LHCN-M2 (cell line): ENCODE measurements at places on chromosomes 3 and 15.
A peak's percentile ranks its signal among the peaks of the same experiment; 100 is the strongest.

DNA sequence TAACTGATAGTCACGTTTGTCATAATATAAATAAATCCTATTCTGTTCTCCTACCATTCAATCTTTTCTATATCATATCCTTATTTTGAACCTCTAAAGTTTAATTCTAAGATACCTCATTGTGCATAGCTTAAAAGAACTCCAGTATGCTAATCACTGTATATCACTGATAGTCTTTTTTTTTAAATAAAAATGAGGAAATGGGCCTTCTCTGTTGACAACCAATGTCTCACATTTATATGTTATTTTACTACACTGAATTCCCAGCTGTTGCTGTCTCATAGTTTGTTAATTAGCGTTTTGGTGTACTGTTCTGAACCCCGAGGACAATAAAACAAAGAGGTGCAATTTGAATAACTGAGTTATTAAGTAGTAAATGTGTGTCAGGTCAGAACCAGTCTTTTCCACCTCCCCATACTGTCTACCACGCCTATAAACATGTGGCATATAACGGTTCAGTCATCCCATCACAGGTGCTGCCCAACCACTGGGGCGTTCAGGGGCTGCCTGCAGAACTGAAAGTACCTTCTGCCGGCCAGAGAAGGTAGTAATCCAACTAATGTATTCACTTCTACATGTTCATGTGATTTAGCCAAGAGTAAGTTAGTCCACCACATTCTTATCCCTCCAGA lies 14.9 kb downstream of the CBLB start:
- DNase-seq: no peak

DNA sequence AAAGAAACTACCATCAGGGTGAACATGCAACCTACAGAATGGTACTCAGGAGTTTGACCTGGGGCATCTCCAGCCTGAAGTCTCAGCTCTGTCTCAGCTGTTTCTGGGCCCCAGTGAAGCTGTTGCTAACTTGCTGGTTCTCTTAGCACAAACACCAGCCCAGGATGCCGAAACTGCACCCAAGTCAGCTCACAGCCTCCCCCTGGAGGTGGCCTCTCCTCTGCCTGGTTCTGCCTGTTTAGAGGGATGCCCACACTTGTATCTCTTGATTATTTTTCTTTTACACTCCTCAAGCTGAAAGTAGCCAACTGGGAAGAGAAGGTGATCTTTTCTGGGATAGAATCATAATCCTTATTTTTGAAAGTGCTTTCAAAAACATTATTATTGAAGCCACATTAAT lies 289.0 kb upstream of the RASGRP1 start:
- DNase-seq: peak; percentile 45

DNA sequence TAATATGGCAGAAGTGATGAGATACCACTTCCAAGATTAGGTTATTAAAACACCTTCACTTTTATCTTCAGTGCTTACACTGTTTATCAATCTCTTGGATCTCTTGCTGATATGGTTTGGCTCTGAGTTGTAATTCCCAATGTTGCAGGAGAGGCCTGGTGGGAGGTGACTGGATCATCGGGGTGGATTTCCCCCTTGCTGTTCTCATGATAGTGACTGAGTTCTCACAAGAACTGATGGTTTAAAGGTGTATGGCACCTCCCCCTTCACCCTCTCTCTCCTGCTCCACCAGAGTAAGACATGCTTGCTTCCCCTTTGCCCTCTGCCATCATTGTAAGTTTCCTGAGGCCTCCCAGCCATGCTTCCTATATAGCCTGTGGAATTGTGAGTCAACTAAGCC lies 11.8 kb downstream of the GOLIM4 start:
- no peak for DNase-seq

GRCh38 chr15:37059086-37059485 lies 41.3 kb downstream of the MEIS2 start:
- DNase-seq: peak; percentile 68

DNA sequence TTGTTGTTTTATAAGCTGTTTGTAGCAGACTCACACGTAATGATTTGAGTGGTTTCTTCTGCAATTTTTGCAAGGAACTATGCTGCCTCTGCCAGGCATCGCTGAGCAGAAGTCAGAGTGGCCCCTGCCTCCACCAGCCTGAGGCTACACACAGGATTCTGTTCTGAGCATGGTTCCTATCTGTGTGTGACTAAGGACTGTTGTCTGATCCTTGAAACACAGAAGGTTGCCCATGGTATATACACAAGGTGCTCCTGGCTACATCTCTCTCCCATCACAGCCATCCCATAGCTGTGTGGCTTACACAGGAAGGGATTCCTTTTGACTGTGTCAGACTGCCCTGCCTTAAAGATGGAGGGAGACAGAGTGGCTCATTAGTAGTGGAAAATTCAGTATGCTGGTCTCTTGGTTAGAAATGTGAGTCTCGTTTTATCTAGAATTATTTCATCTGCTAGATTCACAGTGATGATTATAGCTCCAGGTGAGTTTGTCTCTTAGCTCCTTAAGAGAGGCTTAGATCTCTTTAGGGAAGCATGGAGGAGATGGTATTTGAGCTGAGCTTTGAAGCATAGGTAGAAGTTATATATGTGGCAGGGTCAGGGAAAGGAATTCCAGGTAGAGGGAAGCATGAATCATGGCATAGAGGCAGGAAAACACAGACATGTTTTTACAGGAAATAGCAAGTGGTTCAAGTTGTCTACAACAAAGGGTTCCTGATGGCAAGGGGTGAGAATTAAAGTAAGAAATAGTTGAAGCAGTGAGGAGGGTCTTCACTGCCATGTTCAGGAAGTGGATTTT lies 37.5 kb downstream of the SNAPC5 start:
- peak; percentile 9 for DNase-seq

DNA sequence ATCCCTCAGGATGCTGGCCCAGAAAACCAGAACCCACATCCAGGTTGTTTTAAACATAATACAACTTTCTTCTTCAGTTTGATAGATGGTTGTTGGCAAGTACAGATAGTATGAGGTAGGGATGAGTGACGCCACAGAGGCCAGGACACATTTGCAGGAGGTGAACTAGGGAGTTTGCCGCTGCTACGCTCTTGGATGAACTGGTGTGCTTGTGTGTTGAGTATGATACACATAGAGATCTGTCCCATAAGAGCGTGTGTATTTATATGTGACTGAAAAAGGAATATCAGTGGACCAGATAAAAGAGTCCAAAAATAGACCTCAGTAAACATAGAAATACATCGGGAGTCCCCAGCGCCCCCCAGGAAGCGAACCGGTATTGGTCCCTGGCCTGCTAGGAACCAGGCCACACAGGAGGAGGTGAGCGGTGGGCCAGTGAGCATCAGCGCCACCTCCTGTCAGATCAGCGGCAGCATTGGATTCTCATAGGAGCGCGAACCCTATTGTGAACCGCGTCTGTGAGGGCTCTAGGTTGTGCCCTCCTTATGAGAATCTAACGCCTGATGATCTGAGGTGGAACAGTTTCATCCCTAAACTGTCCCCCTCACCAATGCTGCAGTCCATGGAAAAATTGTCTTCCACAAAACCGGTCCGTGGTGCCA lies 98.1 kb downstream of the LRRK1 start:
- no peak for DNase-seq

- peak; percentile 34 for DNase-seq
These were observed 110.3 kb downstream of the MFSD1 start for GRCh38 chr3:158912188-158912587.
